Kidney tubule cell (primary cell): ENCODE measurements at places on chromosomes 16 and 17.

- no peak for DNase-seq
Measured at GRCh38 chr17:78256707-78257591, 25.5 kb downstream of the TMEM235 start.

DNA sequence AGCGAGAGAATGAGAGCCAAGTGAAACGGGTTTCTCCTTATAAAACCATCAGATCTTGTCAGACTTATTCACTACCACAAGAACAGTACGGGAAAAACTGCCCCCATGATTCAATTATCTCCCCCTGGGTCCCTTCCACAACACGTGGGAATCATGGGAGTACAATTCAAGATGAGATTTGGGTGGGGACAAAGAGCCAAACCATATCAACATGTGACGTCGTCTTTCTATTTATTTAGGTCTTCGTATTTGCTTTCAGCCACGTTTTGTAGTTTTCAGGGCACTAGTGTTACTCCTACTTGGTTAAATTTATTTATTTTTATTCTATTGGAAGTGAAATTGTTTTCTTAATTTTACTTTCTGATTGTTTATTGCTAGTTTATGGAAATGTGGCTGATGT, 27.9 kb upstream of the CEP20 start:
- DNase-seq: no peak

DNA sequence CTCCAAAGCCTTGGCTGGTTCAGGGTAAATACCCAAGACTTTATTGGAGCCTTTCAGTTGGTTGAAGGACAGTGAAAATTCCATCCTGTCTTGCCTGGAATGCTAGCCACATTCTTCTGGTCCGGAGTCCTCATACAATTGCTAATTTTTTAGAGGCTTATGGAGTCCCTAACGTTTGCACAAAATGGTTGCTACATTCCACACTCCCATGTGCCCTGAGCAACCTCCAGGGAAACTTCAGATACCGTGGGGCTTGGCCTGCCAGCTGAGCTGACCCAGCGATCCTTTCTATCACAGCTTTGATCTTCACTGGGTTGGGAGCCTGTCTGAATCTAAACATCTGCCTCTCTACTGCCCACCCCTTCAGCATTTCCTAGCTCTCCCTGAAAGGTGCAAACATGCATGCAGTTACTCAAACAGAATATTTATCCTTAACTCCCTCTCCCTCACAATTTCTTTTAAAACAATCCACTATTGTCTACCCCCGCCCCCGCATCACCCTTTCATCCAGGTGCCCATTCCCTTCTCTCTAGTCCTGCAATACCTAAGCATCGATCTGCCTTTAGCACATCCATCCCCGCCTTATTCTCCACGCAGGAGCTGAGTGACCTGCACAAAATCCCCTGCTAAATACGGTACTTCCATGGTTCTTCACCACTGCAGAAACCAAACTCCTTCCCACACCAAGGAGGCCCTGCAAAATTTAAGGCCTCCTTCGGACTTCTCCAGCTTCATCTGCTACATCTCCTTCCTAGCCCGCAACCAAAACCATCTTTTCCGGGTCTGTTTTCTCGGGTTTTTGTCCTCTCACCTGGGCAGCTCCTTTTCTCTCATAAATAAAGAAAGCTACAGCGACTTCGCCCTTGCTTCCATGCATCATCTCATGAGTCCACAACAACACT, 810 bp upstream of the GAN start:
- DNase-seq: peak; percentile 2

DNA sequence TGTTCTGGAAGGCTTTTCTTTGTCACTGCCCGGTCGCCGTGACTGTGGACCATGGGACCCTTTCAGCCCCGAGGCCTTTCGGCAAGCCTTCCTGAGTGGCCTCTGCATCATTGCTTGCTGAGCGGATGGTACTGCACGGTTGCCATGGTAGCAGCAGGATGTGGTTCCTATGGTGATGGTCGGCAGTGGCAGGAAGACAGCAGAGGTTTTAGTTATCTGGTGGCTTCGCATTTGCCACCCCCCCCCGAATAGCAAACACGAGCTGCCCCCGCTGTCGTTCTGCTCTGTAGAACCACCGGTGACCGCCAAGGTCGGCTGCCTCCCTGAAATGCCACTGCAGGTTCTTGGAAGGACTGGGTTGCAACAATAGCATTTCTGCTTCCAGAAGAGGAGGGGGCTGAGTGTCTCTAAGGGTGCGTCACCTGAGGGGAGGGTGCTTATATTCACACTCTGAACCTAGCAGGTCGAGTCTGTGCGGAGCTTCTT, 76.6 kb downstream of the CMIP start:
- peak; percentile 82 for DNase-seq

- no peak for DNase-seq
Measured at GRCh38 chr16:6132121-6132520, 1034.5 kb upstream of the EEF2KMT start.

DNA sequence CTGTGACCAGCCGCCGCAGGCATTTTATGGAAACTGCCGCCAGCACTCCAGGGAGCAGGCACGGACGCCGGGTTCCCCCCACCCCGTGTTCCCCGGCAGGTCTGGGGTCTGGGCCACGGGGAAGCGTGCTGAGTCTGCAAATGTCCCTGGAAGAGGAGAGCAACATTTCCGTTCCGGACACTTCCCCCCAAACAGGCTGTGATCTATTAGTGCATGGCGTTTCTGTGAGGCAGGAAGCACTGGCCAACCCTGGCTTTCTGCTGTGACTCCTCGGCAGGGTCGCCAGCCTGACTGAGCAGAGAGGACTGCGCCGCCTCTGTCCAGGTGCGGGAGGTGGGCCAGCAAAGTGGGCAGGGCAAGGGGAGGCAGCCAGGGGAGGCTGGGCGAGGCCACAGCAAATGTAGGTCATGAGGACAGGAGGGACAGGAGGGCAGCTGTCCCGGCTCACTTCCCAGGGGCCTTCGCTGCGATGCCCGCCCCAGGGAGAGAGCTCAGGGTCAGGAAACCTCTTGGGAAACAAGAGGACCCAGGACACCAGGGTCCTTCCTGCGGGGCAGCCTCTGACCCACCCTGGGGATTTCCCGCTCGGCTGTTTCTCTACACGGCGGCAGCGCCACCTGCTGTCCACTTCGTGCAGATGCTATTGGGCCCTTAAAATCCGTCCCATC, 9.5 kb downstream of the FOXF1 start:
- peak; percentile 59 for DNase-seq

DNA sequence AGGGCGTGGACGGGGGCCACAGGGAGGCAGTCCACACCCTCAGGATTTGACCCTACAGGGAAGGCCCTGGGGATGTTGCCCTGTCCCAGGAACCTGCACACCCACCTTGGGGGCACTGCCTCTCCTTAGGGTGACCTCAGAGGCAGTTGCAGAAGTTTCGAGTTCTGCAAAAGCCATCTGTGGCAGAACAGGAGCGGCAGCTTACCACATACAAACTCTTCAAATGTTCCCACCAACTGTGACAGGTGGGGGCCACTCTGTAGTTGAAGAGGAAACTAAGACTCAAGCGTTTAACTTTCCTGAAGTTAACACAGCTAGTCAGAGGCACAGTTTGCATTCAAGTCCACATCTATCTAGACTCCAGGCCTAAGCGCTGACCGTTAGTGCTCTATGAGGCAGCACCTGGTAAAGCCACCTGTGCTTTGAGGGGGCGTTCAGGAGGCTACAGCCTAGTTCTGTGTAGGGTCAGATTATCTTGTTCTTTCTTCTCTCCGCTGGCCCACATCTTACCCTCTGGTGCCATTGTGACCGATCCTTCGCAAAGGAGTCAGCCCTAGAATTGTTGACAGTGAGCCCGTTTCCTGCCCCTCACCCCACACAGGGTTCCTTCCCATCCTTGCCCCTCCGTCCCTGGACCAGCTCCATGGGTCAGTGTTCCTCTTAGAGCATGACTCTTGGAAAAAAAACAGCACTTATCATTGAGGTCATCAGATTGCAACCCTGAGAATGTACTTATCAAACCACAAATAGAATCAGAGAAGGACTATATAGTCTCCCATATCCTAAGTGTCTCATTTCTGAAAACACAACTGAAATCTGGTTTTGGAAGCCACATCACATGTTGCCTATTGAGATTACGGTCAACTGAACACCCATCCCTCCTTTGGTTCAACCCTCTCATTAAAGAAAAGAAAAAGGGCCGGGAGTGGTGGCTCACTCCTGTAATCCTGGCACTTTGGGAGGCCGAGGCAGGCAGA, 45.4 kb downstream of the CDH1 start:
- no peak for DNase-seq

GRCh38 chr16:50480206-50480605, 68.0 kb upstream of the NKD1 start:
- no peak for DNase-seq

DNA sequence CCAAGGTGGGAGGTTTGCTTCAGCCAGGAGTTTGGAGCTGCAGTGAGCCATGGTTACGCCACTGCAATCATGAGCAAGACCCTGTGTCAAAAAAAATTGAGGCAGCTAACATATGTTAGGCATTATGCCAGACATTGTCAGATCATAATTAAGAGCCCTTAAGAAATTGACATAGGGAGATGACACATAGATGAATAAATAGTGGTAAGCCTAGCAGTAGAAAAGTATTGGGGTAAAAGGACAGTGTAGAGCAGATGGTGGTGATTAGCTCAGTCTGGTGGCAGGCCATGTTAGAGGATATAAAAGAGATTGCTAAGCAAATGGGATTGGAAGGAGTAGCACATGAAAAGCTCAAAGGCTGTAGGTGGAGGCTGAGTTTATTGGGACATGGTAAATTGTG, 22.6 kb downstream of the SRCAP start:
- no peak for DNase-seq

- DNase-seq: peak; percentile 91
Measured at GRCh38 chr17:8408371-8408770, 10.7 kb upstream of the RNF222 start.

GRCh38 chr17:15440347-15440746, 27.1 kb downstream of the CDRT4 start:
- no peak for DNase-seq

DNA sequence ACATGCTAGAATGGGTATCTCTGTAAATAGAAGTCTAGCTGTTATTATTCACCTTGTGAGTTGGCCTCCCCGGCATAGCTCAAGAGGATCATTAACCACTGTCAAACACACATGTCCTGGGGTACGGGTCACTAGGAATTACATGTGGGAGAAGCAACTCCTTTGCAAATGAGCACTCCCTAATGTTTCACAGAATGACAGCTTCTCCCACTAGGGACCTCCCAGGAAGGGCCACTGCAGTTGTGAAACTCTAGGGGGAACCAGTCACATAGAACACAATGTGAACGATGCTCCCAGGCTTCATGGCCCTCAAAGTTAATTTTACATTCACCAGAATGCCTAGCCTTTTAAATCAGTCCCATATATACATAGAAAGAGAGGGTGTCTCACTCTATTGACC, 12.4 kb upstream of the ZNF19 start:
- DNase-seq: peak; percentile 9

GRCh38 chr17:50412188-50412732, 13.8 kb upstream of the ACSF2 start:
- DNase-seq: no peak

DNA sequence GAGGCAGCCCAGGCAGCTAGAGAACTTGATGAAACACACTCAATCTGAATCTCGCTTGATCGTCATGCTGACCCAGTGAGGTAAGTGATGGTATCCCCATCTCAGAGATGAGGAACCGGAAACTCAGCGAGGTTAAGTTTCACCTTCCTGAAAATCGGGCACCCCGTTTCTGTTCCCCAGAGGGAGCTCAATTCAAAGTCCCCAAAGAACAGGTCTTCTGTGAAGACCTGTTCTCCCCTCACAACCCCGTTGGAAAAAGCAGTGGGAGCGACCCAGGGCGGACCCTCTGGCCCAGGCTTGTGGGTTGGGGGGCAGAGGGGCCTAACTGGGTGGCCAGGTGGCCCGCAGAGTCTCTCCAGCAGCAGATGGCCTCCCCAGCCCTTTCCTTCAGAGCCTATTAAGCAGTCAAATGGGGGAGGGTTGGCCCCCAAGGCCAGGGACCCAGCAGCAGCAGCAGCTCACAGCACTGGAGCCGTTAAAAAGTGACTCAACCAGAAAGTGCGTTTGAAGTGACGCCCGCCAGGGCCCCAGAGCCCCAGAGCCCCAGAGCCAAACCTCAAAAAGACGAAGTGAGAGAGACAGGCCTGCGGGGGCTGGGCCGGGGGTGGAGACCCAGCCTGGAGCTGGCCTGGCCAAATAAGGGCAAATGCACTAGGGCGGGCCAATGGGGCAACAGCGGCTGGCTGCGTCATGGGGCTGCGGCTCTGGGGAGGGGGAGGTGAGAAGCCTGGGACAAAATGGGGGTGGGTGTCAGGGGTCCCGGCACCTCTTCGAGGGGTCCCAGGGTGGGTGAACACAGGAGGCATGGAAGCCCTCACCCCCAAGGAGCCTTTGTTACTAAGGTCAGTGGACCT, 9.2 kb upstream of the TSPOAP1 start:
- peak; percentile 63 for DNase-seq
